ENCODE measurements at places on chromosomes 4 and X.

GRCh38 chr4:137923494-137923893 lies 318.7 kb downstream of the SLC7A11 start:
- DNase-seq: no peak
- no peaks in the 10 kb centered on the region for H3K36me3 ChIP-seq
- H3K27me3 ChIP-seq: no peaks in the 10 kb centered on the region
- H3K4me3 ChIP-seq: no peak overlapping the region
- H3K4me1 ChIP-seq: no peaks in the 10 kb centered on the region
- H3K27ac ChIP-seq: no peak overlapping the region

- peak overlapping the region; percentile 13 for H3K27ac ChIP-seq
- peak; percentile 38 for DNase-seq
- H3K27me3 ChIP-seq: peaks cover 8% of the 10 kb centered on the region
- peaks cover 6% of the 10 kb centered on the region for H3K4me1 ChIP-seq
Measured at GRCh38 chrX:135086197-135086854, 34.0 kb downstream of the ETDB start.

DNA sequence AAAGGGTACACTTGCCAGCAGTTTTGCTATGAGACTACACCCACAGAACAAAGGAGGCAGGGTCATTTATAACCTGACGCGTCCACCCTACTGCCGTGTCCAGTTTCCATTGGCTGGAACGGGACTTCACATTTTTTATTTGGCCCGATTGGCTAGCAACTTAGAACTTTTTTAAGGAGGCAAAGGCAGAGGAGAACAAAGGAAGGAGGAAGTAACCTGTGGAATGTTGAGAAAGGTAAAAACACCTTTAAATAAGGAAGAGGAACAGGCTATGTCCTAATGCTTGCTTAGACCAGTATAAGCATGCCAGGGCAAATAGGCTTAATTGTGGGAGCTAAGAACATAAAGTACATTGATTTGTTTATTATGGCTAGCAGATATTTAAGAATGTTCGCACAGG lies 18.7 kb downstream of the KDM6A start:
- H3K27me3 ChIP-seq: no peaks in the 10 kb centered on the region
- no peak for DNase-seq
- H3K27ac ChIP-seq: no peak overlapping the region

- no peak for DNase-seq
- no peak overlapping the region for H3K27ac ChIP-seq
- H3K27me3 ChIP-seq: no peaks in the 10 kb centered on the region
- H3K4me3 ChIP-seq: no peak overlapping the region
Measured at GRCh38 chr4:155032521-155033229, 175.8 kb upstream of the NPY2R start.

- no peaks in the 10 kb centered on the region for H3K27me3 ChIP-seq
- DNase-seq: no peak
- H3K4me3 ChIP-seq: no peak overlapping the region
- no peaks in the 10 kb centered on the region for H3K4me1 ChIP-seq
- H3K36me3 ChIP-seq: no peaks in the 10 kb centered on the region
Measured at GRCh38 chrX:102983205-102983604, 46.1 kb downstream of the RAB40AL start.

DNA sequence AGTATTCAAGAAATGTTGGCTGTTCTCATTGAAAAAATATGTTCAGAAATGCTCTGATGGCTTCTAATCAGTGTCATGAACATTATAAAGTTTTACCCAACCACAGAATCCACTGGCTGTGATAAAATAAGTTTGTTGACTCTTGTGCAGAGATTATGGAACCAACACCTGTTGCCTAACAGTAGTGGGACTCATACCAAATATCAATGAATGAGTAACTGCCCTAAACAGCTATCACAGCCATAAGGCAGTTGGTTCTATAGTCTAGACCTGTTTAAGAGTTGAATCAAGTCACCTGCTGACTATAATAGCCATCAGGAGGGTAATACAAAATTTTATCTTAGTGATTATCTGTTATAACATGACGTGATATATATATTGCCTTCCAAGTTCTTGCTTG lies 168.3 kb downstream of the ATOH1 start:
- DNase-seq: no peak
- no peak overlapping the region for H3K4me3 ChIP-seq
- no peaks in the 10 kb centered on the region for H3K36me3 ChIP-seq
- no peaks in the 10 kb centered on the region for H3K27me3 ChIP-seq
- no peaks in the 10 kb centered on the region for H3K4me1 ChIP-seq

- H3K36me3 ChIP-seq: no peaks in the 10 kb centered on the region
- no peaks in the 10 kb centered on the region for H3K27me3 ChIP-seq
- DNase-seq: no peak
- H3K4me1 ChIP-seq: no peaks in the 10 kb centered on the region
- no peak overlapping the region for H3K27ac ChIP-seq
- no peak overlapping the region for H3K4me3 ChIP-seq
Measured at GRCh38 chr4:11051181-11051580, 366.6 kb upstream of the CLNK start.

DNA sequence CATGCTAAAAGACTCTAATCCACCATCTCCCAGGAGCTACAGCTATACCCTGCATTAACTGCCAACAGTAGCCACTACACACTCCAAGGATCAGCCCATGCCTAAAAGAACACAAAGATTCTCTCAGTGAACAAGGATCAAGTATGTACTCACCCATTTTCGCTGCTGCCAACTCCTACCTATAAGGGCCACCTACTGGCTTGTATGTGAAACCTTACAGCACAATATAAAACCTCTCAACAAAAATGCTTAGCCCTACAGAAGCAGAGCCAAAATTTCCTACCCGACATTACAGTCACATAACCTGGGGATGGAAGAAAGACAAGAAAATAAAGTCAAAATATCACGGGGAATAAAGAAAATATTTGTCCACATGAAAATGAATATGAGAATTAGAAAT lies 562.8 kb upstream of the POU3F4 start:
- DNase-seq: no peak
- no peak overlapping the region for H3K27ac ChIP-seq
- no peaks in the 10 kb centered on the region for H3K36me3 ChIP-seq

GRCh38 chr4:20831746-20832145 lies 131.5 kb downstream of the PACRGL start:
- no peaks in the 10 kb centered on the region for H3K36me3 ChIP-seq
- no peak overlapping the region for H3K4me3 ChIP-seq
- H3K27ac ChIP-seq: no peak overlapping the region

DNA sequence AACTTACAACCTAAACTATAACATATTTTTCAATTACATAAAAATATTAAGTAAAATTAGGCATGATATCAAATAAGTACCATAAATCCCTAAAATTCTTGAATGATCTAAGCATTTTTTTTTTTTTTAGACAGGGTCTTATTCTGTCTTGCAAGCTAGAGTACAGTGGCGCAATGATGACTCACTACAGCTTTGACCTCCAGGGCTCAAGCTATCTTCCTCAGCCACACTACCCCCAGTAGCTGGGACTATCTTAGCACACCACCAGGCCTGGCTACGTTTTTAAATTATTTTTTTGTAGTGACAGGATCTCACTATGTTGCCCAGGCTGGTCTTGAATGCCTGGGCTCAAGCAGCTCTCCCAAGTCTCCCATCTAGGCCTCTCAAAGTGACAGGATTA lies 1042.3 kb downstream of the FSTL5 start:
- DNase-seq: no peak
- H3K27me3 ChIP-seq: no peaks in the 10 kb centered on the region
- H3K27ac ChIP-seq: no peak overlapping the region
- H3K4me1 ChIP-seq: no peaks in the 10 kb centered on the region
- H3K4me3 ChIP-seq: no peak overlapping the region
- H3K36me3 ChIP-seq: no peaks in the 10 kb centered on the region

- no peak for DNase-seq
- no peaks in the 10 kb centered on the region for H3K36me3 ChIP-seq
- H3K4me3 ChIP-seq: no peak overlapping the region
- no peaks in the 10 kb centered on the region for H3K4me1 ChIP-seq
- no peaks in the 10 kb centered on the region for H3K27me3 ChIP-seq
Measured at GRCh38 chr4:164212134-164212533, 541.8 kb upstream of the SMIM31 start.

DNA sequence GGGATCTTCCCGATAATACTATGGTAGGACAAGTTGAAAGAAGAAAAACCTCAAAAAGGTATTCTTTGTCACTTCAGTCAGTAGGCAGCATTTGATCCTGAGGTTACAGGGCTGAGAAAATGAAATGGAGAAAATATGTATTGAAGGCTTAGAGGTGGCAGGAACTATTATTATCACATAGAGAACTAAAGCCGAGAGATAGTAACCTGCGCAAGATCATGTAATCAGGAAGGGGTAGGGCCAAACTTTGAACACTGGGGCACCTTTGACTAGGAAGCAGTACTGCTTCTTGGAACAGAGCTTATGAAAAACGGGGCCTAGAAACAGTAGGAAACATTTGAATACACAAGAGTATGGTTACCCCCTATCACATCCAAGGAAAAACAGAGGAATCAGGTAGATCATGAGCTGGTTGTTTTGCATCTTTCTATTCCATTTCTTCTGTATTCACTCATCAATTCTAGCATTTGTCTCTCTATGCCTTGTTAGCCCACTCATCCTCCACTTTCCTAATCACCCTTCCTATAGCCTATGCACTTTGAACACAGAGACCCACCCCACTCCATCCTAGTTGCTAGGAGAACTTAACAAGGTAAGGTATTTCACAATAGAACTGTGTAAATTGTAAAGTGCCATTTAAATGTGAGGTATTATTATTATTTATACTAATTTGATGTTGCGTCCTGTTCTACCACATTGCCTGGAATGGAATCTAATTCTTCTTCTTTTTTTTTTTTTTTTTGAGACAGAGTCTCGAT lies 34.6 kb upstream of the SLC9A7 start:
- no peak for DNase-seq
- H3K36me3 ChIP-seq: no peaks in the 10 kb centered on the region
- no peak overlapping the region for H3K4me3 ChIP-seq
- H3K4me1 ChIP-seq: peaks cover 17% of the 10 kb centered on the region

GRCh38 chr4:168737806-168738172 lies 240.9 kb downstream of the PALLD start:
- no peaks in the 10 kb centered on the region for H3K4me1 ChIP-seq
- H3K27ac ChIP-seq: no peak overlapping the region
- H3K27me3 ChIP-seq: peaks cover 8% of the 10 kb centered on the region
